ENCODE measurements at places on chromosomes 6 and 20.

- no peaks in the 10 kb centered on the region for H3K36me3 ChIP-seq
- H3K27ac ChIP-seq = no peak overlapping the region
- DNase-seq = no peak
- no peaks in the 10 kb centered on the region for H3K4me1 ChIP-seq
- no peak overlapping the region for H3K4me3 ChIP-seq
Measured at GRCh38 chr6:42344756-42345155, 107.0 kb downstream of the TRERF1 start.

DNA sequence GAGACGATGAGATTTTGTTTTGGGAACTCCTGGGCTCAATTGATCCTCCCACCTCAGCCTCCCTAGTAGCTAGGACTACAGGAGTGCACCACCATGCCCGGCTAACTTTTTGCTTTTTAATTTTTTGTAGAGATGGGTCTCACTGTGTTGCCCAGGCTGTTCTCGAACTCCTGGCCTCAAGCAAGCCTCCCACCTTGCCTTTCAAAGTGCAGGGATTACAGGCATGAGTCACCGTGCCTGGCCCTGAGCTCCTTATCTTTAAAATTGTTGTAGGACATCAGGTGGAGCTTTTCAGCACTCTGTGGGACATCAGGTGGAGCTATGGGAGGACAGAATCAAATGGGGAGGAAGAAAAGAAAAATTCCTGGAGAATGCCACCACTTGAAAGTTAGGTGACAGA is 12.7 kb downstream of the ACTR5 start:
- no peaks in the 10 kb centered on the region for H3K4me1 ChIP-seq

DNA sequence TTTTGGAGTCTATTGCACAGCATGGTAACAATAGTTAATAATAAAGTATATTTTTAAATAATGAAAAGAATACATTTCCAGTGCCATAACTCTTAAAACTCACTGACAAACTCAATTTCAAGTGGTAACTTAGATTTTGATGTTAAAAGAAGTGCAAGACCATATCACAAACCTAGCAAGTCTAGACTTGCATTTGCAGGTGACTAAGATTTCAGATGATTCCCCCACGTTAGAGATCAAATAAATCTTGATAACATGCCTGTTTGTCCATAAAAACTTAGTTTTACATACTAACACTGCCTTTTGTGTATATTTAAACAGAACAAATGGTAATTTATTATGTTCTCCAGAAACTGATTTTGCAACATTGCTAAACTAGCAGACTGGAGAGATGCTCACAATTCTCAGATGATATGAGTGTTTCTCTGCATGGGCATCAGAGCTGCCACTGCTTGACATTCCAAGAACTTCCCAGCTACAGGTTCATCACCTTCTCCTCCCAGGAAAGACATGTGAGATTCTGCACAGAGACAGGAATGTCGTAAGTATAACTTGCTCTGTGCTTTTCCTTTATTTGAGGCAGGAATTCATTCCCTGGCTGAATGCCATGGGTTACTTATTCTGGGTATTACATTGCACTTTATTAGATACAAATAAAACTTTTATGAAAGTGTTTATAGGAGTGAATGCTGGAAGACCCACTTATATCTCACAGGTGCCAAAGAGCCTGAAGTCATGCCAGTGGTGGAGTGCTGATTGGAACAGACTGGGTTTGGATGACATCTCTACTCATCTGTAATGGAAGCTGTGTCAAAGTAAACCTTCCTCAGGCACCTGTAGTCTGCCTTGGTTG is 160.2 kb upstream of the FOXA2 start:
- DNase-seq = no peak
- H3K27ac ChIP-seq = no peak overlapping the region

DNA sequence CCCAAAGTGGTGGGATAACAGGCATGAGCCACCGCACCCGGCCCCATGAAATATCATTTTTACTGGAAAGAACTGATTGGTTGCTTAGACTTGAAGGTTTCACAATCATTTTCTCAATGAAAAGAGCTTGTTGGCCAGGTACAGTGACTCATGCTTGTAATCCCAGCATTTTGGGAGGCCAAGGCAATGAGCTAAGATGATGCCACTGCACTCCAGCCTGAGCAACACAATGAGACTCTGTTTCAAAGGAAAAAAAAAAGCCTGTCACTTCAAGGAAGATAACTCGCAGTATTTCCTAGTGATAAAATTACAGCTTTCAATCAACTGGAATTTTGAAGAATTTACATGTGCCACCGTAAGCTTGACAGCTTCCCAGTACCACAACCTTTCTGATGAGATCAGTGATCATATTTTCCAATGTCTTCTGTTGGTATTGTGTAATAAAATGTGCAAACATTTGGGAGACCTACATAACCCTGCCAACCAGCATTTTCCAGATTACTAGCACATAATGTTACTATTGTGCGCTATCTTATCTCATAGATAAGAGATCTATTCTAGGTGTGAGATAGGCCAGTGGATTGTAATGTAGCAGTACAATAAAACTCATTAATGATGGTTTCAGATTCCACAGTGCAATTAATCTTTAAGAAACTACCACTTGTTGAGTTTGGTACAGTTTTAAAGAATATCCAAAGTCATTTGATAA is 7.2 kb downstream of the PNLDC1 start:
- H3K27ac ChIP-seq = no peak overlapping the region
- H3K27me3 ChIP-seq = no peaks in the 10 kb centered on the region
- peak; percentile 69 for DNase-seq
- H3K4me3 ChIP-seq = no peak overlapping the region

DNA sequence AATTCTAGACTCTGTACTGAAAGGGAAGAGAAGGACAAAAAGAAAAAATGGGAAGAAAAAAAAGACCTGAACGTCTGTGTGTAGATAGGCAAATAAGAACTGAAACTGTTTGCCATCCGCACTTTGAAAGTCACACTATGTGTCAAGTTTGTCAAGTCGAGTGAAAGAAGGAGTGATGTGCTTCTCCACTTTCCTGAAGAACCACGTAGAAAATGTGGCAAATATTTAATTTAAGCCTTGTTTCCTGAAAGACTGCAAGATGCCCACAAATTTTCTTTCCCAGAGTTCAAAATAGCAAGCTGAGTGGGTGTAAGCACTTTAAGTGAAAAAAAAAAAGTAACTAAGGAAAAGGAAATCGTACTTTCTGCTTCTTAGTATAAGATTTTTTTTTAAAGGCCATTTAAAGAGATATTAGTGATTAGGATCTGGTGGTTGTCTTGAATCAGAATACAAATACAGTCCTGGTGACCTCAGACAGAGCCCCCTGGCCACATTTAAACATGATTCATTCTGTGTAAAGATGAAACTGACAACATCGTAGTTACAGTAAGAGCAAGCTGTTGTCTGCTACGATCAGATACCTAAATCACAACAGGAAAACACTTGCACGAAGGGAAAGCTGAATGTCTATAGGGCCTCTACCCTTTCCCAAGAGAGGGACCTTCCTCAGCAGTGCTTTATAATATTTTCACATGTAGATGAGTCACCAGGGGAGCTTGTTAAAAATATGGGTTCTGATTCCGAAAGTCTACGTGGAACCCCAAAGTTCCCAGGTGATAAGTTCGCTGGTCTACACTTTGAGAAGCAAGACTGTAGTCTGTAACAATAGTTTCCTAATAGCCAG is 102.3 kb downstream of the HIVEP2 start:
- no peak overlapping the region for H3K4me3 ChIP-seq
- H3K4me1 ChIP-seq = peaks cover 7% of the 10 kb centered on the region
- no peak overlapping the region for H3K27ac ChIP-seq

GRCh38 chr6:127185437-127185995 is 67.0 kb downstream of the RSPO3 start:
- no peak overlapping the region for H3K4me3 ChIP-seq
- no peak for DNase-seq
- no peaks in the 10 kb centered on the region for H3K27me3 ChIP-seq
- H3K27ac ChIP-seq = no peak overlapping the region
- H3K4me1 ChIP-seq = no peaks in the 10 kb centered on the region
- no peaks in the 10 kb centered on the region for H3K36me3 ChIP-seq

- no peak overlapping the region for H3K27ac ChIP-seq
- no peaks in the 10 kb centered on the region for H3K36me3 ChIP-seq
- H3K4me1 ChIP-seq = no peaks in the 10 kb centered on the region
- no peaks in the 10 kb centered on the region for H3K27me3 ChIP-seq
Measured at GRCh38 chr6:170456886-170457698, 96.0 kb downstream of the PSMB1 start.

GRCh38 chr6:144661116-144661806 is 376.1 kb downstream of the UTRN start:
- H3K27me3 ChIP-seq = no peaks in the 10 kb centered on the region
- H3K27ac ChIP-seq = no peak overlapping the region
- DNase-seq = peak; percentile 69
- H3K4me1 ChIP-seq = peaks cover 14% of the 10 kb centered on the region

DNA sequence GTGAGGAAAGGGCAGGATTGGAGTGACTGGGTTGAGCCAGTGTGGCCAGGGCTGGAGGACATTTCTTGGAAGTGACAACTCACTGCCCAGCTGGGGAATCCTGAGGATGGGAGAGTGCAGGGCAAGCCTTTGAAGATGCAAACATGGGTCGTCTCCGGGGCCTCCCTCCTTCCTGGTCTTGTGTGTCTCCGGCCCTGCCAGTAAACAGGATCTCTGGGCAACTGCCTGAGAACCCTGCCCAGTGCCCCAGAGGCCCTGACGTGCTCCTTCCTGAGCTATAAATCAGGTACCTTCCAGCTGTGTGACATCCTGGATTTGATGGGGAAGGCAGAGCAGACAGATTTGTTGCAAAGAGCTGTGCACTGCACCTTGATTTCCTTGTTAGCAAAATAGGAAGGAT is 12.9 kb upstream of the TCF15 start:
- H3K27ac ChIP-seq = no peak overlapping the region
- no peak overlapping the region for H3K4me3 ChIP-seq
- no peaks in the 10 kb centered on the region for H3K27me3 ChIP-seq
- H3K4me1 ChIP-seq = peaks cover 5% of the 10 kb centered on the region
- no peaks in the 10 kb centered on the region for H3K36me3 ChIP-seq

- no peak overlapping the region for H3K27ac ChIP-seq
- H3K36me3 ChIP-seq = no peaks in the 10 kb centered on the region
- no peak overlapping the region for H3K4me3 ChIP-seq
- H3K4me1 ChIP-seq = no peaks in the 10 kb centered on the region
- H3K27me3 ChIP-seq = no peaks in the 10 kb centered on the region
Measured at GRCh38 chr6:37014667-37015066, 9.2 kb downstream of the FGD2 start.

- H3K27ac ChIP-seq = no peak overlapping the region
- H3K36me3 ChIP-seq = no peaks in the 10 kb centered on the region
- no peaks in the 10 kb centered on the region for H3K4me1 ChIP-seq
- no peak for DNase-seq
- no peaks in the 10 kb centered on the region for H3K27me3 ChIP-seq
Measured at GRCh38 chr6:3031857-3032640, 32.4 kb downstream of the NQO2 start.

DNA sequence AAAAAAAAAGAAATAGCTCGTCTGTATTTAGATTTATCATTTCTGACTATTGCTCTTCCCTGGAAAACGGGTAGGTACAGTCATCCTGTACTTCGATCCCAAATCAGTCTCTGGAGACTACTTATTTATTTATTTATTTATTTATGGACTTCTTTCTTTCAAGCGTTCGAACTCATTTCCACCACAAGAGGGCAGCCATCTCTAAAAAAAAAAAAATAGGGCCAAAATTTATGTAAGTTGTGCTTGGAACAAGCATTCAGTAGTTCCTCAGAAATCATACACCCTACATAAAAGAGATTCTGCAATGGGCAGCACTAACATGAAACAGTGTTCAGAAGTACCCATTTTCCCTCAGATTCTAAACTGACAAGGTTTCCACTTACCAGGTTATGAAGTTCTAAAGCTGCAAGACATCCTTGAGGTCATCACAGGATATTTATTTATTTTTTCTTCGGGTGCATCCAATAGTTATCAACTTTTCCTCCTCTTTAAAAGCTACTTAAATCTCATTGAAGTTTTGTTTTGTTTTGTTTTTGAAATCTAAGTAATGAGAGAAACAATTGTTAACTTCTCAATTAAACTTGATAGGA is 1.9 kb upstream of the BMP2 start:
- peaks cover 9% of the 10 kb centered on the region for H3K4me1 ChIP-seq
- DNase-seq = peak; percentile 69
- no peak overlapping the region for H3K27ac ChIP-seq
- H3K27me3 ChIP-seq = no peaks in the 10 kb centered on the region

DNA sequence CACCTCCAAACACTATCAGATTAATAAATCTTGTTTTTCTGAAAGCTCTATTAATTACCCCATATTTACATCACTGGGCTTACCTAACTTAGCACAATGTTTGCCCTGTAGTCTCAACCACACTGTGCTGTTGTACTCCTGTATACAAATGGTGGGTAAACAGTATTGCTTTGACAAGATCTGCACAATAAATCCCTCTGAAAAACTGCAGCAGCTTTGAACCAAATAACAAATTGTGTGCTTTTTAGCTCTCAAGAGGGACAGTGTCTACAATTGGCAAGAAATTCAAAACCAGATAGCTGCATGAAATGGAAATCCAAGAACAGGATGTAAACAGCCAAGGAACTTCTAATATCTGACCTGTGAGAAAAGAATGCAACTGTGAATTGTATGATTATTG is 10.4 kb downstream of the KIF6 start:
- no peaks in the 10 kb centered on the region for H3K4me1 ChIP-seq
- H3K36me3 ChIP-seq = no peaks in the 10 kb centered on the region
- no peak overlapping the region for H3K27ac ChIP-seq

GRCh38 chr20:45080867-45081624 is 19.9 kb downstream of the KCNS1 start:
- H3K36me3 ChIP-seq = no peaks in the 10 kb centered on the region
- H3K27me3 ChIP-seq = no peaks in the 10 kb centered on the region
- H3K4me3 ChIP-seq = no peak overlapping the region
- DNase-seq = no peak
- no peaks in the 10 kb centered on the region for H3K4me1 ChIP-seq

DNA sequence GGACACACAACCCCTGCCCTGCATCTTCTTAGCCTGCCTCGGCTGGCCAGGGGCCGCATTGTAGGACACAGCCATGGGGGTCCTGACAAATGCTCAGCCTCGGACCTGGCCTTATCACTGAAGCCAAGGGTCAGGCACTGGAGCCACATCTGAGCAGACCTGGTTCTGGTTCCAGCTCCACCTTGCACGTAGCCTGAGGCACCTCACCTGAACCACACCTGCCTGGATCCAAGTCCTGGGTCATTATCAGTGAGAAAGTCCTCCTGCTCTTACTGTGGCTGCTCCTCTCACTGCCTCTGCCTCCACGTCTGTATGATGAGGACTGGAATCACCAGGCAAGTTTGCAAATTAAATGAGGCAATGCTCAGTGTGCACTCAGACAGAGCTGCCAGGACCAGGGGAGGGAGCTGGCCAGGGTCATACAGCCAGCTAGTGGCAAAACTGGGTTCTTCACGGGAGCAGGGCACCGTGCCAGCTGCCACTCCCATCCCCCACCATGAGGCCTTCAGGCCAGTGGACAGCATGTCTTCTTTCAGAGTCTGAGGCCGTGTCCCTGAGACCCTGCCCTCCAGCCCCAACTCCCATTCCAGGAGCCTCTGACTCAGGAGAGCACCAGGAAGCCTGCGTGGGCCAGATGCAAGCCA is 40.2 kb downstream of the MRPL14 start:
- no peak overlapping the region for H3K4me3 ChIP-seq
- H3K27ac ChIP-seq = no peak overlapping the region
- H3K4me1 ChIP-seq = no peaks in the 10 kb centered on the region
- no peak for DNase-seq
- H3K27me3 ChIP-seq = no peaks in the 10 kb centered on the region

Measured in mesendoderm (in vitro differentiated cells).